ENCODE measurements at places on chromosomes 6 and 20. TPM values are rescaled to one million over a fixed set of nuclear protein-coding genes. Genes with fewer than 3 reads are reported as not detected.

PCED1A gene
- 3.6 TPM for total RNA-seq

SOX18 gene
- total RNA-seq, result 2.9 TPM

CPXM1 gene
- 1.6 TPM for total RNA-seq

LINC00237 gene
- total RNA-seq, result not detected

SLC24A3 gene
- 7.8 TPM for total RNA-seq

TXLNB gene
- 76.5 TPM for total RNA-seq

ERVFRD-1 gene
- not detected for total RNA-seq

DYNLT1 gene
- total RNA-seq, result 62.8 TPM

TDRD6 gene
- total RNA-seq, result 1.7 TPM

FOXS1 gene
- not detected for total RNA-seq

CRISP2 gene
- not detected for total RNA-seq

MAS1 gene
- total RNA-seq, result not detected

GRCh38 chr6:66902457-66902856 lies 1195.4 kb upstream of the EYS start:
- H3K27me3 ChIP-seq, result no peaks in the 10 kb centered on the region
- H3K27ac ChIP-seq, result no peak overlapping the region
- H3K4me1 ChIP-seq, result no peaks in the 10 kb centered on the region
- H3K4me3 ChIP-seq, result no peak overlapping the region
- H3K36me3 ChIP-seq, result no peaks in the 10 kb centered on the region
- no peak for DNase-seq

DNA sequence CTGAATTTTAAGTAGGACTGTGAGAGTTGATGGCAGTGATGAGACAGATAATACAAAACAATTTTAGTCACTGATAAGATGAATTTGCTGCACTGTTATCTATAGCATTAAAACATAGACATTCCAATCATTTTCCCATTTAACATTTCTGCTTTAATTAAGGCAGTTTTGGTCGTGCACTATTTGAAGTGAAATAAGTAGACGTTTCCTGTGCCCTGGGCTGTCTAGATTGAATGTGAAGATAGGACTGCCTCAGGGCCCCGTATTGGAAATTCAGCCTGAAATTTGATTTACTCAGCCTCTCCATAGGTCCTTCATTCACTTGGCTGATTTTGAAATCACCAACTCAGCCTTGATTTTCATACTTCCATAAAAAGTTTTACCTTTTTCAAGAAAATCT lies 48.3 kb downstream of the ARID1B start:
- peaks cover 83% of the 10 kb centered on the region for H3K4me1 ChIP-seq
- no peaks in the 10 kb centered on the region for H3K36me3 ChIP-seq
- DNase-seq, result no peak
- H3K4me3 ChIP-seq, result no peak overlapping the region
- H3K27ac ChIP-seq, result peak overlapping the region; percentile 89

- no peaks in the 10 kb centered on the region for H3K27me3 ChIP-seq
- H3K36me3 ChIP-seq, result no peaks in the 10 kb centered on the region
- DNase-seq, result no peak
- H3K4me3 ChIP-seq, result peak overlapping the region; percentile 97
- H3K4me1 ChIP-seq, result peaks cover 35% of the 10 kb centered on the region
- H3K27ac ChIP-seq, result peak overlapping the region; percentile 93
Observed at GRCh38 chr6:128518434-128519131, 1.8 kb downstream of the PTPRK start.

DNA sequence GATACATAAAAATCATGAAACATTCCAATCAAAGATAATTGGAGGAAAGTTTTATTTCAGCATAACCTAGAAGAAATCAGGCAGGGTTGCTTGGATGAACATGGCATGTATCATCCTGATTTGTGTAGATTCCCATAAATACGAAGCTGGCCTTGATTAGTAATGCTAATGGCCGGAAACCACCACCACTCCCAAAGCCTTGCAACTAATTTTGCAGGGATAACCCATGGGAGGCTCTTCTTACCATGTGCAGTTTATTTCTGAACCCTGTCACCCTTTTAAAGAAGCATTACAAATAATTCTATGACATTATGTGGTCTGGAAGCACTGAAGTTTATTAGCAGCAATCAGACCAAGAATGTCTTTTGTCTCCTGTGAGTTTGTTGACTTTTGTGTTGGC lies 80.8 kb downstream of the AIG1 start:
- peaks cover 4% of the 10 kb centered on the region for H3K36me3 ChIP-seq
- H3K27me3 ChIP-seq, result no peaks in the 10 kb centered on the region
- no peak for DNase-seq
- no peak overlapping the region for H3K27ac ChIP-seq

DNA sequence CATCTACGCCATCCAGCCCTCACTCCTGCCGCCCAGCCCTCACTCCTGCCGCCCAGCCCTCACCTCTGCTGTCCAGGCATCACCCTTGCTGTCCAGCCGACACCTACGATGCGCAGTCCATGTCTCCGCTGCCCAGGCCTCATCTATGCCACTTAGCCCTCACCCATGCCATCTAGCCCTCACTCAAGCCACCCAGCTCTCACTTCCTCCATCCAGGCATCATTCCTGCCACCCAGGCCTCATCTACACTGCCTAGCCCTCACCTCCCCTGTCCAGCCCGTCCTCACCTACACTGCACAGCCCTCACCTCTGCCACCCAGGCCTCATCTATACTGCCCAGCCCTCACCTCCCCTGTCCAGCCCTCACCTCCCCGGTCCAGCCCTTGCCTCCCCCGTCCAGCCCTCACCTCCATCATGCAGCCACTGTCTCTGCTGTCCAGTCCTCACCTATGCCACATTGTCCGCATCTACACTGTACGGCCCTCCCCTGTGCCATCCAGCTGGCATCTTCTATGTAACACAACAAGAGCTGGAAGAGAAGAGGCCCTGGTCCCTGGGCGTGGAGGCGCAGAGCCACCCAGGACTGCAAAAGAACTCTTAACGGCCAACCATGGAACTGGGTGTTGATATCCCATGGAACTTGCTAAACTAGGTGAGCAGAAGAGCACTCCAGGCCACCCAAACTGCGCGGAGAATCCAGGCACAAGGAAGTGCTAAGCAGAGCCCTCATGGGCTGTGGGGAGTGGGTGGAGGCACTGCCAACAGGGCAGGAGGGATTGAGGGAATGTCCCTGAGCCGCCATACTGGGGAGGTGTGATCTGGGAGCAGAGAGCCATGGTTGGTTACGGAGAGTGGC lies 31.0 kb downstream of the RNASET2 start:
- H3K27ac ChIP-seq, result no peak overlapping the region
- DNase-seq, result no peak
- no peak overlapping the region for H3K4me3 ChIP-seq
- no peaks in the 10 kb centered on the region for H3K27me3 ChIP-seq
- H3K36me3 ChIP-seq, result no peaks in the 10 kb centered on the region
- H3K4me1 ChIP-seq, result peaks cover 6% of the 10 kb centered on the region

GRCh38 chr6:138510093-138510492 lies 10.8 kb upstream of the NHSL1 start:
- no peaks in the 10 kb centered on the region for H3K27me3 ChIP-seq
- no peaks in the 10 kb centered on the region for H3K36me3 ChIP-seq
- no peaks in the 10 kb centered on the region for H3K4me1 ChIP-seq
- no peak overlapping the region for H3K27ac ChIP-seq
- no peak for DNase-seq

GRCh38 chr6:71300561-71301168 lies 12.1 kb downstream of the OGFRL1 start:
- no peaks in the 10 kb centered on the region for H3K36me3 ChIP-seq
- no peak overlapping the region for H3K4me3 ChIP-seq
- no peak overlapping the region for H3K27ac ChIP-seq
- no peak for DNase-seq
- H3K4me1 ChIP-seq, result no peaks in the 10 kb centered on the region

GRCh38 chr6:132190815-132191175 lies 210.5 kb downstream of the MOXD1 start:
- peak overlapping the region; percentile 7 for H3K27ac ChIP-seq
- no peaks in the 10 kb centered on the region for H3K27me3 ChIP-seq
- no peaks in the 10 kb centered on the region for H3K36me3 ChIP-seq
- H3K4me1 ChIP-seq, result no peaks in the 10 kb centered on the region
- no peak overlapping the region for H3K4me3 ChIP-seq

DNA sequence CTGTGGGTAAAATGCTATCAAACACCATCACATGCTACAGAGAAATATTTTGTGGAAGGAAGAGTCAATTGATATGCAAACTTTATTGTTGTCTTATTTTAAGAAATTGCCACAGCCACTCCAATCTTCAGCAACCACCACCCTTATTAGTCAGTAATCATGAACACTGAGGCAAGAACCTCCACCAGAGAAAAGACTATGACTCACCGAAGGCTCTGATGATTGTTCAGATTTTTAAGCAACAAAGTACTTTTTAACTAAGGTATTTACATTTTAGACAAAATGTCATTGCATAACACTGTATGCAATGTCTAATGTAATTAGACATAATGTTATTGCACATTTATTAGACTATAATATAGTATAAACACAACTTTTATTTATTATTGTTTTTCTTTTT lies 26.2 kb upstream of the MMP24 start:
- no peaks in the 10 kb centered on the region for H3K4me1 ChIP-seq
- H3K27ac ChIP-seq, result no peak overlapping the region
- H3K27me3 ChIP-seq, result no peaks in the 10 kb centered on the region
- H3K4me3 ChIP-seq, result no peak overlapping the region
- no peak for DNase-seq
- no peaks in the 10 kb centered on the region for H3K36me3 ChIP-seq

- DNase-seq, result peak; percentile 21
- no peaks in the 10 kb centered on the region for H3K4me1 ChIP-seq
- no peak overlapping the region for H3K27ac ChIP-seq
- no peaks in the 10 kb centered on the region for H3K27me3 ChIP-seq
Observed at GRCh38 chr20:9616833-9617461, 102.6 kb downstream of the LAMP5 start.

GRCh38 chr20:58891718-58892140 lies 39.2 kb downstream of the GNAS start:
- no peaks in the 10 kb centered on the region for H3K27me3 ChIP-seq
- peak overlapping the region; percentile 98 for H3K4me3 ChIP-seq
- H3K36me3 ChIP-seq, result no peaks in the 10 kb centered on the region
- peaks cover 42% of the 10 kb centered on the region for H3K4me1 ChIP-seq

DNA sequence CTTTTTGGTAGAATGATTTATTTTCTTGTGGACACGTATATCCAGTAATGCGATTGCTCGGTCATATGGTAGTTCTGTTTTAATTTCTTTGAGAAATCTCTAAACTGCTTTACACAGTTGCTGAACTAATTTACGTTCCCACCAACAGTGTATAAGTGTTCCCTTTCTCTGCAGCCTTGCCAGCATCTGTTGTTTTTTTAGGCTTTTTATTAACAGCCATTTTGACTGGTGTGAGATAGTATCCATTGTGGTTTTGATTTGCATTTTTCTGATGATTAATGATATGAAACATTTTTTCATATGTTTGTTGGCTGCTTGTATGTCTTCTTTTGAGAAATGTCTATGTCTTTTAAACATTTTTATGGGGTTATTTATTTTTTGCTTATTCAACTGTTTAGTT lies 196.7 kb downstream of the MOXD1 start:
- no peak for DNase-seq
- no peak overlapping the region for H3K27ac ChIP-seq
- no peak overlapping the region for H3K4me3 ChIP-seq
- no peaks in the 10 kb centered on the region for H3K36me3 ChIP-seq

DNA sequence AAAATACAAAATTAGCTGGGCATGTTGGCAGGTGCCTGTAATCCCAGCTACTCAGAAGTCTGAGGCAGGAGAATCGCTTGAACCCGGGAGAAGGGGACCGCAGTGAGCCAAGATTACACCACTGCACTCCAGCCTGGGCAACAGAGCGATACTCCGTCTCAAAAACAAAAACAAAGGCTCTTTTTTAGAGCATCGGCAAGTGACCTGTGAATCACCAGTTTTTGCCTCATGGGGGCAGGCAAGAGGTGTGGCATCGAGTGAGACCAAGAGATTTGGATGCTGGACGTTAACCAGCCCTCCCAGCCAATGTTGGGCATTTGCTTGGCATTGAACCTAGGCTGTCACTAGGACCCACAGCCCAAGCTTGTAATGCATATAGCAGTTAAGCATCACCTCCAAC lies 14.6 kb upstream of the CDK5RAP1 start:
- H3K4me1 ChIP-seq, result peaks cover 37% of the 10 kb centered on the region
- peaks cover 44% of the 10 kb centered on the region for H3K36me3 ChIP-seq
- DNase-seq, result peak; percentile 67
- peak overlapping the region; percentile 97 for H3K27ac ChIP-seq
- no peak overlapping the region for H3K4me3 ChIP-seq

GRCh38 chr20:35710039-35710438 lies 10.8 kb downstream of the ROMO1 start:
- H3K4me3 ChIP-seq, result no peak overlapping the region
- peaks cover 21% of the 10 kb centered on the region for H3K4me1 ChIP-seq
- H3K27ac ChIP-seq, result peak overlapping the region; percentile 5

DNA sequence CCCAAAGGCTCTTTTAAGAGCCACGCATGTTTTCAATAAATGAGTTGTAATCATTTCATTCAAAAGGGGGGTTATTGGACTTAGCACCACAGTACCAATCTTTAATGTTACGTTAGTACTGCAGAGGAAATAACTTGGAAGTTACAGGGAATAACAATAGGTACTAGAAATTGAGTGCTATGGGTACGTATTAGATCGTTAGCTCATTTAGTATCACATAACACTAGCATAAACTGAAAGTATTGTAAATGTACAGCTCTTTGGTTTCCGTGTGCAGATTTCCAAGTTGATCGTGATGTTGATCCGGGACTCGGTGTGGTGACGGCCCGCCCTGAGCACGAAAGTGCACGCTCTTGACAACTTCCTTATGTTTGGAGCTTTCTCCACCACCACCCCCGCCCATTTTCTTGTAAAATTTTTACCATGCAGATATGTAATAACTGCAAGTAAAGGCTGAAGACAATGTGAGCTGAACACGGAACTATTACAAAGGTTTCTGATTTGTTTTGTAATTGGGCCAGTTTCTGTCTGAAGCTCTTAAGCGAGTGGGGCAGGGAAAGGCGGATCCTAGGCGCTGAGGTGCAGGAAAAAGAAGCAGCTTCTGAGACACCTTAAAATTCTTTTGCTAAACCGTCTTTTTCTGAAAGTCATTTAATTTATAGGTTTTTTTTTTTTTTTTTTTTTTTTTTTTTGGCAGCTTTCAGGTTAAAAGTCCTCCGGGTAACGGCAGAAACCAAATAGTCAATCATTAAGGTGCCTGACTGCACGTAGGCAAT lies 71.5 kb downstream of the HFE start:
- DNase-seq, result no peak
- H3K4me1 ChIP-seq, result peaks cover 11% of the 10 kb centered on the region
- no peaks in the 10 kb centered on the region for H3K27me3 ChIP-seq
- no peaks in the 10 kb centered on the region for H3K36me3 ChIP-seq

DNA sequence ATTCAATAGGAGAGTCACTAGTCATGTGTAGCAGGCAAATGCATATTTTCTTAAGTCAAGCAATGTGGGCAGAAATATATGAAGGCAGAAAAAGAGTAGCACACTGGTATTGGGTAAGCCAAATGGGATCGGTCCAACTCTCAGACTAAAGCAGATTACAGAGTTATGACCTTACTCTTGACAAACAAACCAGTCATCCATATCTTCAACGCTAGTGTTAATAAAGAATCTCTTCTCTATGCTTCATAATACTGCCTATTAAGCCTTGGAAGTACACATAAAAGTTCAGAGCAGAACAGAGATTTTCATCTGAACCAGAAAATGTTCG lies 320.2 kb upstream of the JARID2 start:
- H3K4me3 ChIP-seq, result no peak overlapping the region
- no peak for DNase-seq
- H3K27ac ChIP-seq, result peak overlapping the region; percentile 97
- no peaks in the 10 kb centered on the region for H3K27me3 ChIP-seq
- H3K36me3 ChIP-seq, result no peaks in the 10 kb centered on the region
- H3K4me1 ChIP-seq, result peaks cover 67% of the 10 kb centered on the region
